HT1080 (cell line): ENCODE measurements at places on chromosomes 13 and 19. TPM values are rescaled to one million over a fixed set of nuclear protein-coding genes. Genes with fewer than 3 reads are reported as not detected.

SYDE1 gene
- total RNA-seq = 55.8 and 67.8 TPM in 2 replicates

- no peak for DNase-seq
Measured at GRCh38 chr13:98576200-98576945, 534 bp downstream of the STK24 start.

GRCh38 chr19:46739290-46739771, 6.5 kb upstream of the FKRP start:
- no peak for DNase-seq

ZNF841 gene
- total RNA-seq = 4.8 and 5.8 TPM in 2 replicates

- peak; percentile 82 for DNase-seq
Measured at GRCh38 chr19:45016388-45017314, 15.4 kb downstream of the RELB start.

TSEN34 gene
- 67.2 and 72.8 TPM in 2 replicates for total RNA-seq

- DNase-seq = no peak
Measured at GRCh38 chr13:79803989-79804388, 323.0 kb downstream of the NDFIP2 start.

CYP2S1 gene
- total RNA-seq = 1.4 and 1.7 TPM in 2 replicates

DNA sequence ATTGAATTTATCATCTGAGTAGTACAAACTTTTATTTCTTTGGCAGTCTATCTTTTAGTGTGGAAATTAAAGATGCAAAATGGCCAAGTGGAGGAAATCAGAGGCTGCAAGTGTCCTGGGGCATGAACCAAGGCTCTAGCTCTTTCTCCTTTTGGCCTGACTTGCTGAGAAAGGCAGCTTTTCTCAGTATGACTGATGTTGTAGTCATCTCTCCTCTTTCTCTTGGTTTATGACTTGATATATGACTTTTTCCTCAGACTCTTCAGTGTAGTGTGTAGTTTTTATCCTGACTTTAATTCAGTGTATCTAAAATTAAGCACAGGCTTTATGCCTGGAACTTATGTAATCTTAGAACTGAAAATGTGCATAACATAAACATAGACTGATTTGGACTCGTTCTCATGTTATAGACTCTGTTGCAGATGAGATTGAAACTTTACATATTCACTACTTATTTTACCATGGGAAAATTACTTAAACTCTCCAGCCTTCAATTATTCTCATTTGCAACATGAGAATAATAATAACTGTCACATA, 65.7 kb downstream of the SLITRK5 start:
- DNase-seq = peak; percentile 10

MBD3L2 gene
- total RNA-seq = not detected in 2 replicates

DNA sequence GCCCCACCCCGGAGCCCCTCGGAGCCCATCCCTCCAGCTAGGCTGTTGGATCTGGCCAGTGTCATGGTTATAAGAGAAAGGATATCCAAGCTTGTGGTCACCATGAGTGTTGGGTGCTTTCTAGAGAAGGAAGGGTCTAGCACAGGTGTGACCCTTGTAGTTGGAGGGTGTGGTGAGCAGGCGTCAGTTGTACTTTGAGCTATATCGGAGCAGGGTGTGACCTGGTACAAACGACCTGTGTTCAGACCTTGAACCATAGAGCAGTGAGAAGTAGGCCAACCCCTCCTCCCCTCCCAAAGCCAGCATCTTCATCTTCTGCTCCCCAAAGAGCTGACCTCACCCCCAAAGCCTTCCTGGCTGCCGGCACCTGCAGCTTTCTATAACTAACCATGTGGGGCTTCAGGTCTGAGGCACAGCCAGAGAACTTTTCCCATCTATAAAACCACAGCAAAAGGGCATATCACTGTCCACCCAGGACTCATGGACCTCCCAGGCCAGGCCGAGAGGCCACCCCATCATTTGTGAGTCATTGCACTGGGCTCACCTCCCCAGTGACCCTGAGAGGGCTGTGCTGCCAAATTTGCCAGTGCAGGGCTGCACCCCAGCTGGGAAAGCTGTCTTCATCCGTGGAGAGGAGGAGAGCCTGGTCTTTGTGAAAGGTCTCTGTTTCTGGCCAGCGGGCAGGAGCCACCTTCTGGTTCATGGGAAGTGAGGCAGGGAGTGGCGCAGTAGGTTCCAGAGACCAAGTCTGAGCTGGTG, 14.2 kb downstream of the RAB8A start:
- DNase-seq = no peak

GRCh38 chr13:25731536-25731935, 320.3 kb downstream of the SHISA2 start:
- DNase-seq = no peak

LRRC25 gene
- not detected in 2 replicates for total RNA-seq

GRCh38 chr13:66375756-66376155, 854.4 kb downstream of the PCDH9 start:
- DNase-seq = no peak

DNA sequence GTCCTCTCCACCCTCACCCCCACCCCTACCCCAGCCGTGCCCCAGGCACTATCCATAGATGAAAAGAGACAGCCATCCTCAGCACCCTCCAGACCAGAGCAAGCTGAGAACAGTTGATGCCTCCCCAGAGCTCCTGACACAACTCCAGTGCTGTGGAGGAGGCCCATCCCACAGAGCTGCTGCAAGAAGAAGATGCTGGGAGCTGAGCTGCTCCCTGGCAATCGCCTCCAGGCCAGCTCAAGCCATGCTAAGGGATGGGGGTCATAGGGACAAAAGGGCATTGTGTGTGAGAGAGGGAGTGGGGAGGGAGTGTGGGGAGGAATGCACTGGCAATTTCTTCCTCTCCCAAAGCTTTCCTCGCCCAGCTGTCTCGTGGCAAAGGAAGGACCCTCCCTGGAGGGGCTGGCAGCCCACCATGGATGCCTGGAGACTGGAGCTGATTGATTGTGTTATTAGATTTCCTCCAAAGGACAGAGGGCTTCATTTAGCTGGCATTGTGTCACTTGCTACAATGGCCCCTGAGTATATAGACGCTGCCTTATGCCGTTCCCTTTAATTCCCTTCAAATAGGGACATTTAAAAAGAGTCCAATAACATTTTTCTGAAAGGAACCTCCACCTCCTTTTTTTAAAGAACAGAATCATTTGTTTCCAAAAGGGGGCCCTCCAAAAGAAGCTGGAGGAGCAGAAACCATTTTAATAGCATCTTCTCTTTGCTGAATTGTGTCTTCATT, 476.4 kb downstream of the FOXO1 start:
- no peak for DNase-seq

DNA sequence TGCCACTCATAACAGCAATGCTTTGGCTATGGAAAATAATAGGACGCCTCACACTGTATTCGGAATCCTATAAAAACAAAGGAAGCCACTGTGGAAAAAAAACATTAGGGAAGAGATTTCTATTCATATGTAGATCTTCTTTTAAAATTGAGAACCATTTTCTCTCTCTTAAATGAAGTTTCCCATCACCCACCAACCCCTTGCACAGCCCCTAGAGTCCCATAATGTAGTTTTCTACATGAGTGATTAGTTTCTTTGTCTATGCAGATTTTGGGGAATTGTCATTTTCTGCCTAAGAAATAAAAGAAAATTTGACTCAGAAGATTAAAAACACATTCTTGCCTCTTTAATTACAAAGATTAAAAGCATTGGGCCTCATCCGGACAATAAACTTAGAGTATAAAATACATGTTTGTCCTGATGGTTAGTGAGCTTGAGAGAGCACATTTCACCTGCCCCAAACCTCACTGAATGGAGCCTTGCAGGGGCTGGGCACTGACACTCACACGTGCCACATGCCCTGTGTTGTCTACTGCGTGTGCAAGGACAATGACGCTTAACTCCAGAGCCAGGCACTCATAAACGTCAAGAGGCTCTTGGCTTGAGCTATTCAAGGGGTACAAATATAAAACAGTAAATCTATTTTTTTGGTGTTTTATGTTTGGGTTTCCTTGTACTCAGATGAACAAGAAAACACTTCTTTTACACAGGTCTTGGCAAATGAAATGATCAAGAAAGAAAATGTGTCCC, 40.0 kb upstream of the KL start:
- DNase-seq = no peak

FXYD3 gene
- not detected in 2 replicates for total RNA-seq

RGCC gene
- total RNA-seq = 0.10 and 0.42 TPM in 2 replicates

DNA sequence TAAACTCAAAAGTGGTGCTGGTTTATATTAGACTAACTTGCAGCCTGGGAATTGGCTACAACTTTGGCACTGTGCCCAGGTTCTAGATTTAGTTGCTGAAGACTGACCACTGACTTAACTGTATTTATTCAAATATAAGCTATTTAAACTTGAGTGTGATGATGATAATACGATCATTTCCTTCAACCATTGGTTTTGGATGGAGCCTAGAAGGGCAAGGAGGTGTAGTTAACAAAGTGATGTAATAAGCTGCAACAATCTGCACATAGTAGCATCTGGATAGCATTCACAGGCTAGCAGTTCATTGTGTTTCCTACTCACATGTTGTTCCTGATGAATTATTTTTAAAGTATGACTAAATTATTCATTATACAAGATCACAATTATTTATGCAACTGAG, 55.2 kb upstream of the DACH1 start:
- no peak for DNase-seq

UTP14C gene
- total RNA-seq = 5.9 and 6.6 TPM in 2 replicates

CPB2 gene
- 0.21 TPM in 1 of 2 replicates, not detected in the other for total RNA-seq

DNA sequence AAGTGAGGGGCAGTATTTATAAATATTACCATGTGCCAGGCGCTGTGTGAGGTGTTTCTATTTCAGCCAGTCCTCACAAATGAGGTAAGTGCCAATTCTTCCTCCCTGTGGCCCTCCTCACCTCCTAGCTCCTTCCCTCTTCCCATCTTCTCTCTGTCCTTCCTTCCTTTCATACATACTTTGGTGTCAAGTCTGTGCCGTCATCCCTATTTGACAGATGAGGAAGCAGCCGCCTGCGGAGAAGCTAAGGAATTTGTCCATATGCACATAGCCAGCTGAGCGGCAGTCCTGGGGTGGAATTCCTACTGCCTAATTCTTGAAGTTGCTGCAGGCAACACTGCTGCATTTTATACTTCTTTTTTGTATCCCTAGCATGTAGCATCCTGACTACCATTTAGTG, 150.8 kb downstream of the B3GLCT start:
- no peak for DNase-seq

GPR42 gene
- total RNA-seq = not detected in 2 replicates

ETV2 gene
- total RNA-seq = 0.50 and 2.5 TPM in 2 replicates

- DNase-seq = peak; percentile 40
Measured at GRCh38 chr13:41985788-41986508, 25.0 kb upstream of the VWA8 start.
